Activated naive CD4-positive, alpha-beta T cell treated with anti-CD3 and anti-CD28 coated beads, Interleukin-2, amount 10 ng/mL, durations not matched to agents 7 days and 5 days (primary cell): ENCODE measurements at places on chromosomes 5 and 9.

DNA sequence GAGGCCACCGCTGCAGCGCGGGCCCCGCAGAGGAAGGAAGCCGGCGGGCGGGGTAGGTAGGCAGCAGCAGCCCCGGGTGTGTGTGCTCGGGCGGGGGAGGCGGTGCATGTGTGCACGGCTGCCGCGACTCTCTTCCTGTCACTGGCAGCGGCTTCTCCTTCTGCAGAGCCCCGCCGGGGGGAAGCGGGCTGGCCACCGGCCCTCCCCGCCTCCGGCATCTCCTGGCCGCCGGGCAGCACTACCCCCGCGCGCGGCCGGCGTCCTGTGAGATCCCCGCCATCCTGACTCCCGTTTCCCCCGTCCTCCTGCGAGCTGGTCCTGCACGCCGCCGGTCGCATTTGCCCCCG is 315 bp downstream of the PIK3R1 start:
- no peak for DNase-seq

GRCh38 chr9:5563886-5564285 is 53.6 kb downstream of the PDCD1LG2 start:
- no peak for DNase-seq

GRCh38 chr9:78121488-78121887 is 89.9 kb upstream of the GNAQ start:
- peak; percentile 67 for DNase-seq

- DNase-seq: no peak
Observed at GRCh38 chr5:112142769-112143270, 276.3 kb downstream of the EPB41L4A start.

DNA sequence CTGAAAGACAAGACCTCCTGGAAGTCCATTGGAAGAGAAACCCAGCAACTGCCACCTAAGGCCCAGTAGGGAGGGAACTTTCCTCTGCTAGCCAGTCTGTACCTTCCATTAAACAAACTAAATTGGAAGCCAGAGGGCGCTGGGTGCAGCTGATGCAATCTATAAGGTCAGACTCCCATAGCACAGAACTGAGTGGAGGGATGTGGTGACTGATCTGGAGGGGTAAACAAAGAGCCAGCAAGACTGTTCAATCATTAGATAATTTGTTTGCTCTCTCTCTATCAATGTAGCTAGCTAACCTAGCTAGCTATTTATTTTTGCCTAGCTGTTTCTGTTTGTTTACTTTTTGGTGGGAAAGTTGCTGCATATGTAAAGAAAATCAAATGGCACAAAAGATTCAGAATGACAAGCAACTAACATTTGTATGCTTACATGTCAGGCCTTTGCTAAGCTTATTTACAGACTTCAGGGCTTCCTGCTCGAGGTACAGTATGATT is 291.8 kb upstream of the DAB2 start:
- peak; percentile 41 for DNase-seq
